ENCODE measurements at places on chromosomes 16 and 17. TPM values are rescaled to one million over a fixed set of nuclear protein-coding genes. Genes with fewer than 3 reads are reported as not detected.

GPR179 gene
- not detected for total RNA-seq

HOXB1 gene
- not detected for total RNA-seq

KRT31 gene
- total RNA-seq: 0.08 TPM

- H3K36me3 ChIP-seq: no peaks in the 10 kb centered on the region
- no peak overlapping the region for H3K4me3 ChIP-seq
- no peak overlapping the region for H3K27ac ChIP-seq
- no peaks in the 10 kb centered on the region for H3K4me1 ChIP-seq
Observed at GRCh38 chr16:80285104-80285503, 255.7 kb upstream of the DYNLRB2 start.

DNA sequence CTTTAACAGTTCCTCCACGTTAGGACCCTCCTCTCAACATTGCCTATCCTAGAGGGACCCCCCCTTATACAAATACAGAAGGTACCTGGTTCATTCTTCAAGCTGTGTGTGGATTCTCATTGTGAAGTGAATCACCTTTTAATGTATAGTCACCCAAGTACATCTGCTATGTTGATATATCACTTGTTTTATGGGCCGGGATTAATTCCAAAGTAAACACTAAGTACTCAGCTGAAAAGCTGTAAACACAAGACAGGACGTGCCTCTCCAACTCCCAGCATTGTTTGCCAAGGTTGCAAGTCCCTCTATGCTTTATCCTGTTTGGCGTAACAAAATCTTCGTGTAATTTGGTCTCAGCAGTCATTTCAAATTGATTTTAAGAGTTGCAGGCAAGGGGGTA lies 123.6 kb downstream of the RBFOX1 start:
- no peak overlapping the region for H3K27ac ChIP-seq
- no peaks in the 10 kb centered on the region for H3K27me3 ChIP-seq
- H3K4me3 ChIP-seq: no peak overlapping the region
- no peak for DNase-seq

PRRT2 gene
- total RNA-seq: 0.81 TPM

GRCh38 chr16:89170346-89171215 lies 967 bp upstream of the CDH15 start:
- no peaks in the 10 kb centered on the region for H3K27me3 ChIP-seq
- H3K36me3 ChIP-seq: peaks cover 28% of the 10 kb centered on the region
- H3K4me3 ChIP-seq: peak overlapping the region; percentile 50
- no peak overlapping the region for H3K27ac ChIP-seq
